Peyer's patch (tissue), 4 donors: ENCODE measurements at places on chromosomes 6 and 20. TPM values are rescaled to one million over a fixed set of nuclear protein-coding genes. Genes with fewer than 3 reads are reported as not detected.

DNA sequence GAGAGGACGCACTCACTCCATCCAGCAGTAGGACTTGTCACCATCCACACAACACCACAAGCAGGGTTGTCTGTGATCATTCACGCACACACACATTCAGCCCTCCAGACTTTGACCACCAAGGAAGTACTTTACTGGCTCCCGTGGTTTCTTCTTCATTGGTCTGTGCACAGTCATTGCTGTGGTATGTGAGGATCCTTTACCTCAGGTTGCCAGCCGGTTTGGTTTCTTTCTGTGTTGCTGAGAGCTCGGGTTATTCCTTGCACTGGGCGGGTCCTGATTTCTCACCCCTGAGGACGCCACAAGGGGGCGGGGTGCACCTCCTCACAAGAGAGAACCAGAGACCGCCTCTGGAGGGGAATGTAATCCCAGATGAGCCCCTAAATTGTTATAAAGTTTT lies 11.2 kb downstream of the SLC35A1 start:
- H3K4me1 ChIP-seq = no peaks in the 10 kb centered on the region
- H3K4me3 ChIP-seq = no peak overlapping the region
- H3K27me3 ChIP-seq = no peaks in the 10 kb centered on the region
- H3K36me3 ChIP-seq = no peaks in the 10 kb centered on the region

DNA sequence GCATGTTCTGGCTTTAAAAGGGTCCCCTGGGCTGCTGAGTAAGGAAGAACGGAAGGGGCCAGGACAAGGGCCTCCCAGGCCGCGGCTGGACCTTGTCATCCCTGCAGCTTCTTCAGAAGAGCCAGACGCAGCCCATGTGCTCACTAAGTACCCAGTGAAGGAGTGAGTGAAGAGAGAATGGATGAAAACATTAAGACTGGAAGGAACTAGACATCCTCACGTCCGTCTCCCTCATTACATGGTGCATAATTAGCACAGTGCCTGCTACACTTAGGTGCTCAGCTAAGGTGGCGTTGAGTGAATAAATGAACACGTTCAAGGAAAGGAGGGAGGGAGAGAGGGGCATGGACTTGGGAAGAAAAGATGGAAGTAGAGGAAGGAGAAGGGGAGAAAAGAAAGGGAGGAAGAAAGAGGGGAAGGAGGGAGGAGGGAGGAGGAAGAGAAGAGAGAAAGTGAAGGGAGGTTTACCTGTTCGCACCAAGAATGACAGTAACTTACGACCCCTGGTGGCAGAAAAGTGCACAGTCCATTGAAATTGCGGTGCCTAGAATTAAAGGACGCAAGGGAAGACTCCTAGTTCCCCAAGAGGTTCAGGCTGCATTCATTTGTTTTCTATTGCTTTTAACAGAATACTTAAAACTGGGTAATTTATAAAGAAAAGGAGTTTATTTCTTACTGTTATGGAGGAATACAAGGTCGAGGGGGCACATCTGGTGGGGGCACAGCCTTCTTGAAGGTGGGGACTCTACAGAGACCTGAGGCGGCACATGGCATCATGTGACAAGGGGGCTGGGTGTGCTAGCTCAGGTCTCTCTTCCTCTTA lies 8.0 kb downstream of the TP53RK start:
- H3K4me3 ChIP-seq = no peak overlapping the region
- no peaks in the 10 kb centered on the region for H3K36me3 ChIP-seq
- peaks cover 14% of the 10 kb centered on the region for H3K4me1 ChIP-seq

DNA sequence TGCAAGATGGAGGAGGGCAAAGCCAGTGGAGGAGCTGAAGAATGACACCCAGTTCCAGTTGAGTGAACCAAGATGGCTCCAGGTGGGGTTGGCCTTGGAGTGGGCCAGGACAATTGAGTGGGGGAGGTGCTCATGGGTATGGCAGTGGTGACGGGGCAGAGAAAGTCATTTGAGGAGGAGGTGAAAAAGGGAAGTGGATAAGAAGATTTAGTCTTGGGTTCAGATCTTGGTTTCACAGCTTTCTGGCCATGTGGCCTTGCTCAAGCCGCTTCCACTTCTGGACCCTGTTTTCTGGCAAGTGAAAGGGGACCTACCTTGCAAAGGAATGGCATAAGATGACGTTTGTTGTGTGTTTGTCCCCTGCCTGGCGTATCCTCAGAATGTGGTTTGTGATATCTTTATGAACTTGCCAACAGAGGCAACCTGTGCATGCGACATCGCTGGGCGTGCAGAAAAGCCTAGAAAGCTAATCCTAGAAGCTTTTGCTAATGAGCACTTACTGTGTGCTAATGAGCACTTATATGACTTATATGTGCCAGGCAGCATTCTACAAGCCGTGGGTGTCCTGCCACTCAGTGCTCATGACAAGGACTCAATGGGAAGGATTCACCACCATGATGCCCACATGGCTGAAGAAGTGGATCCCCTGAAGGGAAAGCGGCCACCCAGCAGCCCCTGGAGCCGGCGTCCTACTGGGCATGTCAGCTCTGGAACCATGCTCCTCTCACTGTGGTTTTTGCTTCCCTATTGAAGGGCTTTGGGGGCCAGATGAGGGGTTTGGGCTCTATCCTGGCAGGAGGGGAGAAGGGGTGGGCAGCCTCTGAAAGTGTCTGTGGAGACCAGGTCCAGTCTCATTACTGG lies 23.6 kb upstream of the STX16 start:
- no peak overlapping the region for H3K4me3 ChIP-seq
- H3K27me3 ChIP-seq = no peaks in the 10 kb centered on the region
- no peaks in the 10 kb centered on the region for H3K4me1 ChIP-seq
- H3K36me3 ChIP-seq = no peaks in the 10 kb centered on the region

DNA sequence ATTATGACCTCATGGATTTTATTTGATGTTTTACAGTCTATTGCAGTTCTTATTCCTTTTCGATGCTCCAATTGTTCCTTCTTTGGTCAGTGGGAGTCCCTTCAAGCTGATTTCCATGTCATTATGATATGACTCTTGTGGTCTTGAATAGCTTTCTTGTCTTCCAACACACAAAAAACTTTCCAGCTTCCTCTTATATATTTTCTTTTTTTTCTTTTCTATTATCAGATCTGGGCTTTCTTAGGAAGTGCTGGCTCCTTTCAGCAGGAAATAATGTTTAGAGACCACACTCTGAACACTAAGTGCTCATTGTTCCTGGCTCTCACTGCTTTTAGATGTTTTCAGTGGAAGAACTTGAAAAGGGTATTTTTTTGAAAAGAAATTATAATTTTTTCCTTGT lies 3.1 kb upstream of the SLC17A1 start:
- H3K4me3 ChIP-seq = no peak overlapping the region
- H3K27me3 ChIP-seq = no peaks in the 10 kb centered on the region
- no peaks in the 10 kb centered on the region for H3K4me1 ChIP-seq
- no peaks in the 10 kb centered on the region for H3K36me3 ChIP-seq
- no peak overlapping the region for H3K27ac ChIP-seq

GRCh38 chr20:52318651-52319050 lies 127.1 kb upstream of the ZFP64 start:
- no peak overlapping the region for H3K27ac ChIP-seq
- H3K27me3 ChIP-seq = no peaks in the 10 kb centered on the region
- H3K4me3 ChIP-seq = no peak overlapping the region
- H3K36me3 ChIP-seq = no peaks in the 10 kb centered on the region

GRCh38 chr20:10581823-10582222 lies 92.0 kb downstream of the JAG1 start:
- H3K36me3 ChIP-seq = no peaks in the 10 kb centered on the region
- no peak overlapping the region for H3K27ac ChIP-seq
- H3K4me3 ChIP-seq = no peak overlapping the region
- no peak for DNase-seq

DNA sequence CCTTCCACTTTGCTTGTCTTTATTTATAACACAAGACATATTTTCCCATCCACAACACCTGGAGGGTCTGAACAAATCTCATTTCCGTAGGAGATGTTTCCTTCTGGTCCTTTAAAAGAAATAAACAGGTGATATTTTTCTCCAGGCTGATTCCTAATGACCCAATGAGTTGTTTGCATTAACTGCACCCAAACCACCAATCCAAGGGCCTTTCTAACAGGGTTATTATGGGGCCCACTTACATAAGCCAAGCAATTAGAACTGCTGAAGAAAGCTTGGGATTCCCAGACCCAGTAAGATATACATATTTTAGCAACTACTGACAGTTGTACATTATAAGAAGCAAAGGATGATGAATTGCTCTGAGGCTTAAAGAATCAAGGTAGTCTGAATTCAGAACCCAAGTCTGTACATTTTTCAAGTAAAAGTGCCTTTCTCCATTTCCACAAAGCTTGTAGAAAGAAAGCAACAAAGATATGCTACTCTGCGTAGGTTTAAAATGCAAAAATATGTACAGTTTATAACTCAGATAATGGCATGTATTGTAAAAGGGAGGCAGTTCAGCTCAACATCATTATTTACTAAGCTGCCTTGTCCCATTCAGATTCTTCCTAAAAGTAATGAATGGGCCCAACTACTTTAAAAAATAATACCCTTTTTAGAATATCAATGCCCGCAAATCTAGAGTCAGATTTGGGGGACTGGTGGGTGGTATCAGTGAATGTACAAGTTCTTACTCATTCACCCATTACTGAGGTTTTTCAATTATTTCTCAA lies 120.0 kb downstream of the DST start:
- no peak for DNase-seq
- H3K36me3 ChIP-seq = no peaks in the 10 kb centered on the region
- no peaks in the 10 kb centered on the region for H3K27me3 ChIP-seq
- no peaks in the 10 kb centered on the region for H3K4me1 ChIP-seq
- peak overlapping the region; percentile 57 for H3K27ac ChIP-seq

The PI16 gene
- not detected for total RNA-seq

DNA sequence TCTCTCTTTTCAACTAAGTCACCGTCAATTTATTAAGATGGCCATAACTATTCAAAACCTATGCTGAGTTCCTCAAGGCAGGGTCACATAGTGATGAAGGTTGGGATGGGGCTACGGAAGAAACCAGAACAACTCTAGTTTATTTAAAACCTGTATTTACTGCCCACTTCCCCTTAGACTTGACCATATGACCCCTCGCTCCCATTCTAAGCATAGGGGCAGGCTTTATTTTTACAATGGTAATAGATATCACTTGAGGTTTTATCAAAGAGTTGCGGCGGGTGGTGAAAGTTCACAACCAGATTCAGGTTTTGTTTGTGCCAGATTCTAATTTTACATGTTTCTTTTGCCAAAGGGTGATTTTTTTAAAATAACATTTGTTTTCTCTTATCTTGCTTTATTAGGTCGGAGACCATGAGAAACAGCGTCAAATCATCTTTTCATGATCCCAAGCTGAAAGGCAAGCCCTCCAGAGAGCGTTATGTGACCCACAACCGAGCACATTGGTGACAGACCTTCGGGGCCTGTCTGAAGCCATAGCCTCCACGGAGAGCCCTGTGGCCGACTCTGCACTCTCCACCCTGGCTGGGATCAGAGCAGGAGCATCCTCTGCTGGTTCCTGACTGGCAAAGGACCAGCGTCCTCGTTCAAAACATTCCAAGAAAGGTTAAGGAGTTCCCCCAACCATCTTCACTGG lies 5.5 kb downstream of the EDN1 start:
- peak overlapping the region; percentile 15 for H3K27ac ChIP-seq
- H3K27me3 ChIP-seq = no peaks in the 10 kb centered on the region
- DNase-seq = no peak
- H3K4me3 ChIP-seq = no peak overlapping the region
- peaks cover 3% of the 10 kb centered on the region for H3K36me3 ChIP-seq
- H3K4me1 ChIP-seq = no peaks in the 10 kb centered on the region

The GPSM3 gene
- 5.3 TPM for total RNA-seq

DNA sequence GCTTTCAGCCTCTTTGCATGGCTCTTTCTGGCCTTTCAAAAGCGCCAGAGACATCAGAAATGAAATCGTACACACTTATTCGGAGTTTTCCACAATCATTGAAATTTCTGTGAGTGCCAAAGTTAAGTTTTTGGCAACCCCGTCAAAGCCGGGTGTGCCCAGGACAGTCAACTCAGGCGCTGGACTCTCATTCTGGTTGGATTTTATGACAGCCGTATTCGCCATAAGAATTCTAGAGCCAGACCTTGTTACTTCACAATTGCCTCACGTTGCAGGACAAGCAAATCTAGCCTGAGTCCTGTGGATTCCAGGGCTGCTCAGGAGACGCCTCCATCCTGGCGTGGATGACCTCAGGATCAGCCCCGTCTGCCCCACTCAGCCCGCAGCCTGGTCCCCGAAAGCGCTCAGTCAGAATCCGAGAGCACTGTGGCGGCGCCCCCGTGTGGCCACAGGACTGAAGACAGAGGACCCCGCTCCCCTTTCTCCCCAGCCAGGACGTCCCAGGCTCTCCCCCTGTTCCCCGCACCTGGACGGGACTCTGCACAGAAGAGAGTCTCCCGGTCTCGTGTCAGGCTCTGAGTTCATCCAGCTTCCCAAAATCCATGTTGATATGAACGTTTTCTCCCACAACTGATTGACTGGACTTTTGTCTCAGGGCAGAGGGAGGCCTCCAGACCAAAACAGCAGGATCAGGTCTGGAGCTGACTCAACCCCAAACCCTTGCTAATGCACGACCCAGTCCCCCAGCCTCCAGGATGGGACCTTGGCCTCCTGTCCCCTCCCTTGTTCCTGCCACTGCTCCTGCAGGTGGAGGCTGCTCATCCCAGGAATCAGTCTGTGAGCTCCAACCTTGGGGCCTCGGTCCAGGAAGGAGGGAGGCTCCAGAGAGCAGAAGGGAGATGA lies 38.2 kb downstream of the MICA start:
- no peaks in the 10 kb centered on the region for H3K4me1 ChIP-seq
- no peak overlapping the region for H3K27ac ChIP-seq
- no peak overlapping the region for H3K4me3 ChIP-seq
- no peaks in the 10 kb centered on the region for H3K27me3 ChIP-seq
- peak; percentile 96 for DNase-seq
- no peaks in the 10 kb centered on the region for H3K36me3 ChIP-seq

The C6orf58 gene
- not detected for total RNA-seq

The SNX21 gene
- 38.7 TPM for total RNA-seq

GRCh38 chr6:11595903-11596302 lies 58.4 kb downstream of the TMEM170B start:
- no peak overlapping the region for H3K4me3 ChIP-seq
- no peak for DNase-seq
- H3K36me3 ChIP-seq = no peaks in the 10 kb centered on the region
- no peaks in the 10 kb centered on the region for H3K27me3 ChIP-seq

- no peaks in the 10 kb centered on the region for H3K4me1 ChIP-seq
- H3K27me3 ChIP-seq = no peaks in the 10 kb centered on the region
- no peak for DNase-seq
- no peaks in the 10 kb centered on the region for H3K36me3 ChIP-seq
These were observed 75.3 kb downstream of the ELOVL2 start for GRCh38 chr6:10968776-10969175.

GRCh38 chr20:39676857-39677391 lies 714.8 kb downstream of the DHX35 start:
- H3K27me3 ChIP-seq = no peaks in the 10 kb centered on the region
- no peaks in the 10 kb centered on the region for H3K4me1 ChIP-seq
- H3K4me3 ChIP-seq = no peak overlapping the region
- no peaks in the 10 kb centered on the region for H3K36me3 ChIP-seq
- DNase-seq = no peak
- H3K27ac ChIP-seq = no peak overlapping the region

- H3K27me3 ChIP-seq = peaks cover 43% of the 10 kb centered on the region
- H3K36me3 ChIP-seq = no peaks in the 10 kb centered on the region
These were observed 196.9 kb upstream of the ZNF184 start for GRCh38 chr6:27669624-27670301.

GRCh38 chr6:158313989-158314388 lies 1.7 kb downstream of the TULP4 start:
- no peaks in the 10 kb centered on the region for H3K4me1 ChIP-seq
- DNase-seq = peak; percentile 23
- H3K27ac ChIP-seq = no peak overlapping the region
- H3K4me3 ChIP-seq = no peak overlapping the region
- H3K27me3 ChIP-seq = no peaks in the 10 kb centered on the region
